Bronchial smooth muscle cell (primary cell): ENCODE measurements at places on chromosomes 5 and 9. TPM values are rescaled to one million over a fixed set of nuclear protein-coding genes. Genes with fewer than 3 reads are reported as not detected.

SOX30 gene
- total RNA-seq = 0.16 TPM in 1 of 2 replicates, not detected in the other

NME5 gene
- total RNA-seq = 2.7 and 3.9 TPM in 2 replicates

NEUROG1 gene
- not detected in 2 replicates for total RNA-seq

OGN gene
- 43.5 and 59.9 TPM in 2 replicates for total RNA-seq

SLC6A18 gene
- total RNA-seq = not detected in 2 replicates

AGPAT2 gene
- total RNA-seq = 27.7 and 31.8 TPM in 2 replicates

SURF1 gene
- 32.8 and 43.2 TPM in 2 replicates for total RNA-seq

DND1 gene
- total RNA-seq = 0.16 and 0.17 TPM in 2 replicates

ASS1 gene
- total RNA-seq = 60.1 and 62.2 TPM in 2 replicates

SFXN1 gene
- total RNA-seq = 40.0 and 107 TPM in 2 replicates
